ENCODE measurements at places on chromosomes 1 and 21.

- DNase-seq, result peak; percentile 86
Measured at GRCh38 chr1:82565146-82565545, 764.4 kb downstream of the ADGRL2 start.

GRCh38 chr1:62367005-62367557, 47.8 kb upstream of the KANK4 start:
- DNase-seq, result no peak

GRCh38 chr1:41353744-41354143, 7.5 kb upstream of the FOXO6 start:
- no peak for DNase-seq

GRCh38 chr1:25610822-25611630, 5.6 kb upstream of the MAN1C1 start:
- no peak for DNase-seq

- no peak for DNase-seq
Measured at GRCh38 chr1:79785561-79785960, 779.0 kb upstream of the ADGRL4 start.

DNA sequence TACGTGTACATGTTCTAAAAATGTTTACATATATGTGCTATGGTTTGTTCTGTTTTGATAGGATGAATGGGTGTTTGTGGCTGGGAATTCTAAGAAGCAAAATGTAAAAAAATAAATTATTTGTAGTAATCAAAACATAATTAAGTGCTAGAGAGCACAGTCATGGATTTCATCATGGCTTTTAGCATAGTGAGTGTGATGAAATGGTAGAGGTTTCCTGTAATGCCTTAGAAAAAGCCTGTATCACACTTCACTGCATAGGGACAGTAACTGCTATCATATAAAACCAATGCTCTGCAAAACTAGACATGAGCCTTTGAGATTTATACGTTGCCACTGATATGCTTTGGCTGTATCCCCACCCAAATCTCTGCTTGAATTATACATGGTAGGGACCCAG, 99.8 kb downstream of the PTGER3 start:
- no peak for DNase-seq

DNA sequence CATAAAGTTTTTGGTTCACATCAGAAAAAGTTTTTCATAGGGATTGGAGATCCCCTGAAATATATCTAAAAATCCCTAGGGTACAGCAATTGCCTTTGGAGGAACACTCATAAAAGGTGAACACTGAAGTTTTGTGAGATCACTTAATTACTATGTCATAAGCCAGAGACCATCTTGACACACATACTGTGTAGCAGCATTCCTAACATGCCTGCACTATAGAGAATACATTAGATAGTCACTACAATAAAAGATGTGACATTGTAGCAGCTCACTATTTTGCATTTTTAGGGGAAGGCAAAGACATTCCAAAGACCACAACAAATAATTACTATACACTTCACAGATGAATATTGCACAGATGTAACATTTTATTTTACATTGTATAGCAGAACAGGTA, 779.9 kb downstream of the KCNT2 start:
- DNase-seq, result peak; percentile 17

DNA sequence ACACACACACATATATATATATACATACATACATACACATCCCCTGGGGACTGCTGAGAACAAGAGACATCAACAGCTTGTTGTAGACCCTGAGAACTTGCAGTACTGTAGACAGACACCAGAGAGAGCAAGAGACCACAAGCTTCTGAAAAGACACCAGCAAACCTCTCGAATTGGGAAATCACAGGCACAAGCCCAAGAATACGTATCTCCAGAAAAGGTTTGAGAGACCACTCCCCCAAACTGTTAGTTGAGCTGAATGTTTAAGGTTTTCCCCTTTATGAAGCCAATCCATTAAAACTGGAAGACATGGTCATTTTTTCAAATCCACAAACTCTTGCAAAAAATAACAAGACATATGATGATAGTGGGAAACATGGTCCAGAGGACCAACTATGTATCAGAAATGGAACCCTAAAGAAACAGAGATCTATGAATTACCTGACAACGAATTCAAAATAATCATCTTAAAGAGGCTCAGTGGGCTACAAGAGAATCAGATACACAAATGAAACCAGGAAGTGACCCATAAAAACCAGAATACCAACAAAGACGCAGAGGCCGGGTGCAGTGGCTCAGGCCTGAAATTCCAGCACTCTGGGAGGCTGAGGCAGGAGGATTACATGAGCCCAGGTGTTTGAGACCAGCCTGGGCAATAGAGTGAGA, 45.1 kb downstream of the SLC2A1 start:
- peak; percentile 76 for DNase-seq

- DNase-seq, result no peak
Measured at GRCh38 chr1:173445164-173445563, 32.0 kb upstream of the PRDX6 start.

DNA sequence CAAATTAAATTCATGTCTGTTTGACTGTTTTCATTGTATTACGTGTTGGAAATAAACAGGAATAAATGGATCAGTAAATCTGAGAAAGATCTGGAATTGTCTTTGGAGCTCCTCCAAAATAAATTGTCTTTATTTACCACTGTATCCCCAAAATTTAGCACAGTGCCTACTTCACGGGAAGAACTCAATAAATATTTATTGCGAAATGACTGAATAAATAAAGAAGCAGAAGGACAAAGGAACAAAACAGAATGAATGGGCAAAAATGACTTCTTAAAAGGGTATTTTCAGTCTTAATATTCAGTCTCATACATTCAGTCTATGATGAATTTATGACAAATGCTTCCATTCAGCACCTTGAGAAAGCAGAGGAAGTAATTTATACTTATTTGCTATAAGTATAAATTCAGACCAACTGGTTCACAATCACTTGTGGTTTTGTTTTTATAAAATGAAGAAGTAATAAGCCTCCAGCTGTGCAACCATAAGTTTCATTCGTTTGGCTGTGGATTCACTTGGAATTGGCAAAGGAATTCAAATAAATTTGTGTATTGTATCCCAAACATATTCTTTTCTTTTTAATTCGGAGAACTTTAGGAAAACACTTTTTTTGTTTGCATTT, 19.2 kb upstream of the PRKAA2 start:
- DNase-seq, result peak; percentile 12

- DNase-seq, result no peak
Measured at GRCh38 chr1:90724926-90725656, 8.0 kb upstream of the BARHL2 start.

GRCh38 chr21:46560568-46561444, 44.1 kb downstream of the S100B start:
- no peak for DNase-seq

Data from fibroblast of skin of right biceps (primary cell).